ENCODE measurements at places on chromosomes 13 and 19.

DNA sequence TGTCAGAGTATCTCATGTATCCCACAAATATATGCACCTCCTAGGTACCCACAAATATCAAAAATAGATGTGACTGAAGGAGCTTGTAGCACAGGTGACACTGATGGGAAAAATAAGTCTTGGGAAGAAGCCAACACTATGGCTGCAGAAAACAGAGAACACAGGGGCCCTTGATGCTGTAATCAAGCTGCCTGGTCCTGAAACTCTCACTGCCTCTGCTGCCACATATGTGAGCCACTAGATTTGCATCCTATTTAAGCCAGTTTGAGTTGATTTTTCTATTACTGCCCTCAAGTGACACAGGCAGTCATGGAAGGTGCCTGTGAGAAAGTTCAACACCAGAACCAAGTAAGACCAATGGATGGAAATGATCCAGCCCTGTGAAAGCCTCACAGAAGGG, 720.8 kb downstream of the UQCRFS1 start:
- no peak for DNase-seq

GRCh38 chr13:110483386-110483968, 78.0 kb downstream of the RAB20 start:
- no peak for DNase-seq

- DNase-seq, result no peak
Observed at GRCh38 chr19:38057959-38058690, 151.1 kb downstream of the SIPA1L3 start.

DNA sequence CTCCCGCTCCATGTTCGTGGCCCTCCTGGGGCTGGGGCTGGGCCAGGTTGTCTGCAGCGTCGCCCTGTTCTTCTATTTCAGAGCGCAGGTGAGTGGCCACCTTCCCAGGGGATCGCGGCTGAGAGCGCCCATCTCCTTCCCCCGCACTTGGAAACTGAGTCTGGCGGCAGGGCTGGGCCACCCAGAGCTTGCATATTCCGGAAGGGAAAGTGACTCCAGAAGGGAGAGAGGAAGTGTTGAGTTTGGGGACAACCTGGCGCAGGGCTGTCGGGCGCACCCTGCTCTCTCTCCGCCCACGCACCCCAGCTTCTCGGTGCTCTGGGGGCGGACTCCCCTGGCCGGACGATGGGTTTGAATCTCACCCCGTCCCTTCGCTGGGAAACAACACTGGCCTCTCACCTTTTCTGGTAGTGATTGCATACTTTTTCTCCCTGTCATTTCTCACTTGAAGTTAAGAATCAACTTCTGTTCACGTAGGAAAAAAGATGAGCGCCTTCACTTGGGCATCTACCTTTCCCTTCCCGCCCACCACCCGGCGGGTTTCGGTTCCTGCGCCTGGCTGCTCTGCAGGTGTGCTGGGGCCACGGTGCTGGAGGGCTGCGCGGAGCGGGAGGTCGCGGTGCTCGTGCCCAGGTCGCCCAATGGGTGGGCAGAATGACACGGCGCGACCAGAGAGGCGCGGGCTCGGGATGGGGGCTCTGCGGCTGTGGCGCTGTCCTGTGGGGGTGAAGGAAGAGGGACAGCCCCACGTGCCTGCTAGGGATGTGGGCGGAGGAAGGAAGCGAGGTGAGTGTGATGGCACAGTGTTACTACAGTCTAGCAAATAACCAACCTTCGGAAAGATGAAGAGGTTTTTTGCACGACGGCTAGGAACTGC, 721 bp downstream of the TNFSF11 start:
- no peak for DNase-seq

DNA sequence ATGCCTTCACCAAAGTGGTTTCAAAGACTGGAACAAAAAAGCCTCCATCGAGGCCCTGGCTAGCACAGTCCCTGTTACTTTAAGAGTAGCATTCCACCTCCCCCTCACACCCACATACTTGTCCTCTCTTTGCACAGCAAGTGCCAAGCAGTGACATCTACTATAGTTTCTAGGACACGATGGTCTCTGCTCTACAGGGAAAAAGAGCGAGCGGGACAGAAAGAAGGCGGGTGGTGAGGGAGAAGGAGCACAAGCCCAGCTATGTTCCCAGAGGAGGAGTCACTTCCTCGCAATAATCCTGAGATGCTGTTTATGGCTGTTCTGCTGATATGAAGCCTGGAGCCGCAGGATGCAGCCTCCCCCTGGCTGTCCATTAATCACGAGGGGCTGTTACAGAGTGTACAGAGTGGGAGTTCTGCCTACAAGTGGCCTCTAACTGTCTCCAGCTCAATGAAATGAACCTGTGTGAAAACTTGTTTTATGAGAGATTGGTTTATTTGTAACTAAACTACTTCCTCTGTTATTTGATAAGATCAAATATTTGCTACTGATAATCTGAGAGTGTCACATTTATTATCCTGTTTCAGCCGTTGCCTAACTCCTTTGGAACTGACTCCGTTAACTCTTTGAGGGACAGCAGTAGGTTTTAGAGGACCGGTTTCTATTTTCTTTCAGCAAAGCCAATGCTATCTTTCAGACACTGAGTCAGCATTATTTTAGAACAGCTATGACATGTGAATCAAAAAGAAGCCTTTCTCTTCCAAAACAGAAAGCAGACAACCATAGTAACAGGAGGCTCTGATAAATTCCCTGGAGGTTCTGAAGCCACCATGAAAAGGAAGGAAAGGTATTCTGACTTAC, 208.0 kb downstream of the SPRY2 start:
- peak; percentile 85 for DNase-seq

- no peak for DNase-seq
Observed at GRCh38 chr19:3575260-3575741, 2.6 kb downstream of the HMG20B start.

GRCh38 chr13:44431150-44431549, 57.5 kb downstream of the SERP2 start:
- DNase-seq, result peak; percentile 72

DNA sequence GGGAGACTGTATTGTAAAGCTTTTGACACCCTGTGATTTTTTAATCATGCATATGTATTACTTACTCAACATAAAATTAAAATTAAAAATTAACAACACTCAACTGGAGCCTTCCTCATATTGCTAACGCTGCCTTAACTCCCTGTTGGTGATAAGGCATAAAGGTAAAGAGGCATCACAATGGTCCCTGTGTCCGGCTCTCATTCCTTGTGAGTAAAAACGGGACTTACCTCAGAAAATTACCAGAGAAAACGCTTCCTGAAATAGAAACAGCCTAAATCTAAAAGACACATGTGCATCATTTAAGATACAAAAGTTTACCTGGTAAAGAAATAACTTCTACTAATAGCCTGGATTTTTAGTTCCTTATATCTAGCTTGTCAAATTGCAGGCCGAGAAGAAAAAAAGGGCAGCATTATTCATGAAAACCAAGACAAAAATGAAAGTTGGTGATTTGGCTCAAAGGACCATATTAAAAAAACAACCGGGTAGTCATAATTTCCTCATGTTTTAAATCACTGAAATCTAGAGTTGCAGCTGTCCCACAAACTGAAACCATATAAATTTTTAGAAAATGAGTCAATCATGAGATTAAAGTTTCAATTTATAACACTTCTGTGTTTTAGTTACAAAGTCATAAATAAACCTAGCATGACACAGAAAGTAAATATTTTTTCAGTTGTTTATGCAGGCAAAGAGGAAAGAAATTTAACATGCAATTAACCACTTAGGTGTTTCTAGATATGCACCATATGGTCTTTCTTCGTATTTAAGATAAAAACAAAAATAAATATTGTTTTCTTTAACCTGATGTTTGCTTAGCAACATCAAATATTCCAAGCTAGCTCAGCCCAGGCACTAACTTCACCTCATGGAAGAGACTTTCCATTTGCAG, 94.7 kb downstream of the MIPEP start:
- DNase-seq, result no peak
